Renal cortical epithelial cell (primary cell): ENCODE measurements at places on chromosomes 4 and X. TPM values are rescaled to one million over a fixed set of nuclear protein-coding genes. Genes with fewer than 3 reads are reported as not detected.

C4orf50 gene
- not detected in 2 replicates for total RNA-seq

QDPR gene
- 6.3 and 19.3 TPM in 2 replicates for total RNA-seq

- DNase-seq = no peak
These were observed 13.9 kb downstream of the TMEM165 start for GRCh38 chr4:55409468-55410171.

SOD3 gene
- total RNA-seq = 1.9 and 21.1 TPM in 2 replicates
